Gastroesophageal sphincter (tissue), 4 donors: ENCODE measurements at places on chromosomes 5 and 9. TPM values are rescaled to one million over a fixed set of nuclear protein-coding genes. Genes with fewer than 3 reads are reported as not detected.

DNA sequence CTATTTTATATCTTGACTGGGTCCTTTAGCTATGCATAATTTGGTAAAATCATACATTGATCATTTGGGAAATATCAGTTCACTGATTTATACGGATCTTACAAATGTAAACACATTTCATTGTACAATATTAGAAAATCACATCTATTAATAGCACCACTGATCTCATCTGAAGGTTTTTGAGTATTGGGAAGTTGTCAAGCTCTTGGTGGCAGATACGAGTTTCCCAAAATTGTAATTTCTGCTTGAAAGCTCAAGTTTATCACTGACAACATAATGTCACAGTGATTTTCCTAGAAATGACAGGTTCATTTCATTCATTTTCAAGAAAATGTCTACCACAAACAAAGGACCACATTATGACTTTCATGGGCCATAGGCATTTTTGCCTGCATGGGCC lies 3.0 kb upstream of the MACROH2A1 start:
- no peak for ATAC-seq

GRCh38 chr5:2007878-2008501 lies 125.3 kb upstream of the IRX4 start:
- ATAC-seq = peak; percentile 89

DNA sequence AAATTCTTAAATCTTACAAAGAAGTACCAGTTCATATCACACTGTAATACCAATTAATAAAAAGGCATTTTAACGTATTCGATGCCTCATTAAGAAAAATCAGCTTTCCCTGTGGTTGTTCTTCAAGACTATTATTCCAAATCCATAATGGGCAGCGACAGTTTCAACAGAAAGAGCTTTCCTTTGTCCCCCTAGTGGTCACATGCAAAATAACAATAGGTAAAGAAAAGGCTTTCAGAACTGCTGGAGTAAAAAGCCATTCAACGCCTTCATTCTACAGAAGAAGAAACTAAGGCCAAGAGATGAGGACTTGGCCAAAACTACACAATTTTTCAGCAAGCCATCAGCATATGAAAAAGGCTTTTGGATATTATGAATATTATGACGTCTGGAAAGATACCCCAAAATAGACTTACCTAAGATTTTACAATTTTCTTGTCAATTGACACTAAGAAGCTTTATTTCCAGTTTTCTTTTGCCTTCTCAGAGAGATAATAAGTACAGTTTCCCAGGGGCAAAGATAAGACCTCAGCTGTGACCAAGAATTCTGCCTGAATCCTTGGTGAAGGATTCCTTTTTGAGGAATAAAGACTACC lies 6.7 kb upstream of the CDH6 start:
- no peak for ATAC-seq

DNA sequence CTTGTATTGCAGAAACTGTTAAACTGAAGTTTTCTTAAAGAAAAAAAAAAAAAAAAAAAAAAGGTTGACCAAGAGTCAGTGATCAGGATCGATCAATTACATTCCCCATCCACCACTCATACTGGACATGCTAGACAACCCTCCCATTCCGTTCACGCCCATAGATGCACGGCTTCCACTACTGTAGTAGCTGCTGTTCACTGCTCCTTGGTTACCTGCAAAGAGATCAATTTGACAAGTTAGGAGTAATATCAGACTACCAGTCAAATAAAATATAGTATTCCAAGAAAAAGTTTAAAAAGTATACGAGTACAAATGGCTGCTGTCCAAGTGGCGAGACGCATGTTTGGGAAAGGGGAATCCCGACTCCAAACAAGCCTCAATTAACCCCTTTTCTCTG lies 8.7 kb downstream of the HNRNPH1 start:
- no peak for ATAC-seq

TAF1L gene
- total RNA-seq = not detected

GRCh38 chr9:89661956-89662717 lies 57.3 kb downstream of the GADD45G start:
- ATAC-seq = peak; percentile 98

GRCh38 chr9:21160178-21160577 lies 6.3 kb downstream of the IFNA21 start:
- ATAC-seq = no peak

RAI14 gene
- total RNA-seq = 94.1 TPM

GRCh38 chr5:134145041-134145757 lies 30.7 kb downstream of the TCF7 start:
- ATAC-seq = no peak

NTRK2 gene
- total RNA-seq = 2.6 TPM

GRCh38 chr9:137919095-137919465 lies 41.5 kb downstream of the CACNA1B start:
- no peak for ATAC-seq

GRCh38 chr5:95843733-95844223 lies 21.3 kb upstream of the GLRX start:
- ATAC-seq = peak; percentile 33

- ATAC-seq = peak; percentile 79
Measured at GRCh38 chr9:37486616-37487548, 1.1 kb downstream of the POLR1E start.

GRCh38 chr5:175460126-175460525 lies 16.1 kb upstream of the DRD1 start:
- no peak for ATAC-seq

- ATAC-seq = no peak
Measured at GRCh38 chr9:37775216-37775919, 9.5 kb downstream of the EXOSC3 start.

SPATA6L gene
- total RNA-seq = 1.9 TPM

DNA sequence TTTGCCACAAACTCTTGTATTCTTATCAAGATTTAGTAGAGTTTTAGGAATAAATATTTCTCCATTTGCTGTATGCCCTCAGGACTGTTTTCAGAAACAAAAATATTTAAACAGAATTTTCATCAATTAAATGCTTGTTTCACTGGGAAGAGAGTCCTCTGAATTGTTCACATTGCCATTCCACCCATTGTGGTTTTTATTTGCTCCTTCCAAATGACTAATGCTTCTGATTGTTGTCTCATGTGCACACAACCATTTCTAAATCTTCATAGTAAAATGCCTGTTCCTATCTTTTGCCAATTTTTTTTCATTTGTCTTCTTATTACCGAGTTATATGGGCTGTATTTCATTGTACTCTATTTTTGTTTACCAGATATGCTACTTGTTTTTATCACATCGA lies 10.6 kb downstream of the MARCOL start:
- ATAC-seq = no peak

SLC22A5 gene
- 7.8 TPM for total RNA-seq

DNA sequence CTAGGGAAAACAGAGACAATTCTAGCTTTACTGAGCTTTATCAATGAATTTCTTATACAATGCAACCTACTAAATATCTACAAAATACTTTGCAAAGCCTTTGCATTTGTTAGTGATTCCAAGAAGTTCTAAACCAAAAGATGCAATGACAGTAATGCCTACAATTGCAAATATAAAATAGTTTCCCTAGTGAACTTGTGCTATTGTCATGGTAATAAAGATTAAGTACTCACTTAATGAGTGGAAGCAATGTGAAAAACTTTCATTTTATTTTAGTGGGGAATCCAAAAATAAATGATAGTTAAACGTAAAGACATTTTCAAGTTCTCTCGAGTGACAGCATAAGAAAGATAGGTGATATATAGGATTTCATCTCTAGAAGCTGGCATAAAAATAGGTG lies 270.5 kb upstream of the CTNND2 start:
- no peak for ATAC-seq

DNA sequence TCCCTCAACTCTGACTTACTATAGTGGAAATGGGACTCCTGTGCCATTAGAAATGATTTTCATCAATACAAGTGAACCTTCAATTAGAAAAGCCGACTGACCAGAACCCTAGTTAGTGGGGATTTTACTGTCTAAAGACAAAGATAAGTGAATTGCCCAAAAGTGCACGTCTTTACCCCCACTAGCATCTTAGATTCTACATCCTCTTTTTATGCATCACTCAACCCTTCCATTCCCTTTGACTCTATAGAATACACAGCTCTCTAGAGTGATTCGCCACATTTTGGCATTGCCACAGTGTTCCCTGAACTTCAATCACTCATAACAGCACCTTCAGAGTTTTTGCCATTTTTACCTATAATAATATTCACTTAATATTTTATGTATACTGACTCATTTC lies 226.6 kb downstream of the EBF1 start:
- no peak for ATAC-seq

DNA sequence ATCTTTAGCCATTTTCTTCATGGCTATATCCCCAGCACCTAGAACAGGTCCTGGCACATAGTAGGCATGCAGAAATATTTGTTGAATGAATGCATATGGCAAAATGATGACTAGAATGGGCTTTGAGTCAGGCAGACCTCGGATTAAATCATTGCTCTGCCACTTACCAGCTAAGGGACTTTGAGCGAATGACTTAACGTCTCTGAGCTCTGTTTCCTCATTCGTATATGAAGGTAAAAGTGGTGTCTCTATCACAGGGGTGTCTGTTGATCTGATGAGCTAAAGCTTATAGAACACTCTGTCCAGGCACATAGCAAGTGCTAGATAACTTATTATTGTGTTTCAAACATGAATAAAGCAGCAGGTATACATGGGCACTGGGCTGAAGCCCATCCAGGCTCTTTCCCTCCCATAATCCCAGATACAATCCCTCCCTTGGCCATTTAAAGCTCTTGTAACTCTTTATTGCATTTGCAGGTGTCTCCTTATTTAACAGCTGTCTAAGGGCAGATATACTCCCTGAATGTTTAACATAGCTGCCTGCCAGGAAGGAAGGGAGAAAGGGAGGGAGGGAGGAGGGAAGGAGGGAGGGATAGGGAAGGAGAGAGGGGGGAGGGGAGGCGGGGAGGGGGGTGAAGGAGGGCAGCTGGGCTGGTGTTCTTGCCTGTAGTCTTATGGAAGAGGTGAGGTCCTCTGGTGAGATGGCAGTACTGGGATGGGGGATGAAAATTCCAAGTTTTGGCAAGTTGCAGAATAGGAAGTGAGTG lies 23.2 kb upstream of the STXBP1 start:
- ATAC-seq = no peak

- ATAC-seq = no peak
Measured at GRCh38 chr5:102845041-102845440, 89.9 kb downstream of the PAM start.

PLPP7 gene
- total RNA-seq = 12.9 TPM

GRCh38 chr5:142475102-142475513 lies 150.3 kb upstream of the SPRY4 start:
- ATAC-seq = no peak

GRCh38 chr9:87909310-87910041 lies 8.3 kb upstream of the SPATA31C1 start:
- ATAC-seq = no peak

DNA sequence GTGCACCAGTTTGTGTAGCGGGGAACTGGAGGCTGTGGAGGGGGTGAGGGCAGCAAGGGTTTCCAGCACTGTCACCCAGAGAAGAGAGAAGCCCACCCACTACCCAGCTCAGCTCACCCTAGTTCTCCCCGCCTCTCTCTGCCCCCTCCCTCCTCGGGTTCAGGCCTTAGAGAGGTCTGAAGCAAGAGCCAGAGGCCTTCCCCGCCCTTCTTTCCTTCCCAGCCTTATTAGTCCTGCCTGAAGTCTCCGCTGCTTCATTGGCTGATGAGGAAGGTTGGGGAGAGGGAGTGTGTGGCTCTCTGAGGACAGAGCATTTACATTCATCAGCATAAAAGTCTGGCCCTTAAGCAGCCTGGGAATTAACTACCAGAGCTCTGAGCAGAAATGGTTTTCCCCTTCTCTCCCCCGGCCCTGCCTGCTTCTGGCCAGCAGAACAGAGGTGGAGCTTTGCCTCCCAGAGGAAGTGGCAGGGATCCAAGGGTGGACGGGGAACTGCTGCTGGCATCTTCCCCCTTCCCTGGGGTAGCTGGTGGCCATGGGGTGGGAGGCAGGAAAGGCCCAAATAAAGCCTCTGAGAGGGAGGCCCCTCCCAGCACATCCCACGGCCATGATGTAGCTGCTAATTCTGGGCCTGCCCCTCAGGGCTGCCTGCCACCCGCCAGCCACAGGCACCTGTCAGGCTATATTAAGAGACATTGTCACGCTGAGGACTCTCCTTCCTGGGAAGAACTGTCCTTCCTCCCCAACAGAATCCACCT lies 4.1 kb downstream of the DNAJB5 start:
- peak; percentile 48 for ATAC-seq

DNA sequence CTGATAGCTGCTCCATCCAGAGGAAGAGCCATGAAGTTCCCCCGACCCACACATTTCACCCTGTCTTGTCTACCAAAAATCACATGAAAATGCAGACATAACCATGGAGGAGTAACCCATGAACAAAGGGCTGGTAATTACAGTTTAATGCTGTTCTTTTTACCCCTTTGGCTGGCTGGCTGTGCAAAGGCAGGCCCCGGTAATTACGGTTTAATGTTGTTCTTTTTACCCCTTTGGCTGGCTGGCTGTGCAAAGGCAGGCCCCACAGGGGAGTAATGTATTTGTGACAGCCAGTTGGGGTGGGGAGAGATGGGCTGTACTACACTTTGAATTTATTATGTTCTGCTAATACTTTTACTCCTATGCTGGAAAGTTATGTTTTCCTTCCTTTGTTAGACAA lies 41.7 kb downstream of the PIK3R1 start:
- no peak for ATAC-seq

- ATAC-seq = no peak
Measured at GRCh38 chr9:9914174-9914573, 698.6 kb downstream of the PTPRD start.

DNA sequence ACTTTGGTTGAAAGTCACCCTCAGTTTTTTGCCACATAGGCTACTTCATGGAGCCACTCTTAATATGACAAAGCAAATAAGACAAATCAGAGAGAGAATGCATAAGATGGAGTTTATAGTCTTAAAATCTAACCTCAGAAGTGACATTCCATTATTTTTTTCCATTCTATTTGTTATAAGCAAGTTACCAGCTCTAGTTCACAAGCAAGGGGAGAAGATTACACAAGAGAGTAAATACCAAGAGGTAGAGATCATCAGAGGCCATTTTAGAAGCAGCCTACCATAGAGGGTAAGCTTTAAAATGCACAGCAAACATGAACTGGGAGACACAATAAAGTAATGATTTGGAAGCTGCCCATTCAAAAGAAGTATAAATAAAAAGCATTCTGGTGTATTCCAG lies 651.3 kb upstream of the MEF2C start:
- ATAC-seq = no peak

GRCh38 chr5:143569213-143569701 lies 165.8 kb upstream of the NR3C1 start:
- ATAC-seq = no peak

ALDH1A1 gene
- total RNA-seq = 70.4 TPM

DNA sequence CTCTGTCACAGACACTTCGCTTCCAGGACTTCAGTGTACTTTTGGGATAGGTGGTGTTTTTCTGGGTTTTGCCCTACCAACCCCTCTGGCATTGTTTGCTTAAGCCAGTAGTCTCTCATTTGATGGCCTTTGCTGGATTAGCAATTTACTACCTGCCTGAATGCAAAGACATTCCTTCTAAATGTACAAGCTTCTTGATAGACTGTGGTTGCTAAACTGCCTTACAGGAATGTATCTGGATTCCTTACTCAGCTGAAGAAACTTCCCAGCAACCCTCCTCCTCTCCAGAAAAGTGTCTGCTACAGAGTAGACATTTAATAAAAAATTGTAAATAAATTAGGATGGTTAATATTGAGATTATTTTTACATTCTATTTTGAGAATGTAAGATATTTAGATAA lies 1916.7 kb downstream of the EFNA5 start:
- ATAC-seq = no peak

MROH2B gene
- total RNA-seq = not detected
